ENCODE measurements at places on chromosomes 4 and X.

- no peak for DNase-seq
Measured at GRCh38 chrX:140141444-140142029, 176.2 kb upstream of the CXorf66 start.

- no peak for DNase-seq
Measured at GRCh38 chrX:149572743-149573142, 14.5 kb downstream of the MAGEA9B start.

GRCh38 chrX:48487362-48487798, 11.4 kb downstream of the FTSJ1 start:
- DNase-seq = peak; percentile 86

DNA sequence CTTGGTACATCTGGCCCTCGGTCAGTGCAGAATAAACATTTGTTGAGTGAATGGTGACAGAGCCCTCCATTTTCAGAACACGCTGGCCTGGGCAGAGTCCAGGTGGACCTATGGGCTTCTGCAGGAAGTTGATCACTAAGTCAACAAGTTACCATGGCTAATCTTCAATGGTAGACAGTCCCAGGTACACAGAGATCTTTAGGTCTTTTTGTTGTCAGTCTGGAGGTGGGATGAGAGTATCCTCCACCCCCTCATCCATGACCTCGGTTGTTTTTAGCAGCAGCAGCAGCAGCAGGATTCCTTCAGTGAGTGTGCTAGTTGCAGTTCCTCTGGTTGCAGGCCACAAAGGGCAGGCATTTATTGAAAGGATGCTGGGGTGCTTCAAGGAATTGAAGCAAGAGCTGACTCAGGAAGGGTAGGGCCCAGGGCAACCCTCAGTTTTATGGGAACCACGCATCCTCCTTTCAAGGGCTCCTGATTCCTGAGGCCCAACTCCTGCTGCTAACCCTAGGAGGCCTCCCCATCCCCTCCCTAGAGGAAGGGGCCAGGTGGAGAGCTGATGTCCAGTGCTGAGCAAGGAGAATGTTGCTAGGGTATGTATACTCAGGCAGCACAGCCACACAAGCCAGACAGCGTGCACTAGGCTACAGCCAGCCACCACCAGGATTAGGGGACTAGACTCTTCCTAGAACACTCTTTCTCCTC, 1.7 kb upstream of the USP27X start:
- DNase-seq = no peak

DNA sequence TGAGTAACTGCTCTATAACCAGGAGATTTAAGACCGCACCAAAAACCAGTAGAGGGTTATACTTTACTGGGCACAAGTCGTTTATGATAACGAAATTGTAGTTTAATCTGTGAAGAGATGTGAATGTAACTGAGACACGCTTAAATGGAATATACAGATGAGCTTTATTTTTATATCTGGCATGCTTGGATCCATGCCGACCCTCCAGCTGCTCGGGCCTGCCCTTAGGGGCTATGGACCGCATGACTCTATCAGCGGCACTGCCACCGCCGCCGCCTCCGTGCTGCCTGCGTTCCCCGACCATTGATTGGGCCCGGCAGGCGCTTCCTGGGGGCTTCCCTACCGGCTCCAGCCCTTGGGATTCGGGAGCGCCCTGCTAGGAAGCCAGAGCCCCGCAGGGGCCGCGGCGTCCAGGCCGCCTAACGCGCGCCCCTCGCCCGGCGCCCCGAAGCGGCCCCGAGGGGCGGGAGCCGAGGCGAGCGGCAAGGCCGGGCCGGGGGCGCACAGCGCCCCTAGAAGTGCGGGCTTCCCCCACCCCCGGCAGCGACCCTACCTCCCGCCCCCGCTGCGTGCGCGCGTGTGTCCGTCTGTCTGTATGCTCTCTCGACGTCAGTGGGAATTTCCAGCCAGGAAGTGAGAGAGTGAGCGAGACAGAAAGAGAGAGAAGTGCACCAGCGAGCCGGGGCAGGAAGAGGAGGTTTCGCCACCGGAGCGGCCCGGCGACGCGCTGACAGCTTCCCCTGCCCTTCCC, at the start of gene NFKB1:
NFKB1 (plus strand) TSS at position 664 of the 751 bp plus-strand sequence. CDS start 24,160 bp downstream, outside the sequence.
- peak; percentile 8 for DNase-seq

- DNase-seq = peak; percentile 5
Measured at GRCh38 chr4:7513671-7514070, 78.9 kb upstream of the PSAPL1 start.

DNA sequence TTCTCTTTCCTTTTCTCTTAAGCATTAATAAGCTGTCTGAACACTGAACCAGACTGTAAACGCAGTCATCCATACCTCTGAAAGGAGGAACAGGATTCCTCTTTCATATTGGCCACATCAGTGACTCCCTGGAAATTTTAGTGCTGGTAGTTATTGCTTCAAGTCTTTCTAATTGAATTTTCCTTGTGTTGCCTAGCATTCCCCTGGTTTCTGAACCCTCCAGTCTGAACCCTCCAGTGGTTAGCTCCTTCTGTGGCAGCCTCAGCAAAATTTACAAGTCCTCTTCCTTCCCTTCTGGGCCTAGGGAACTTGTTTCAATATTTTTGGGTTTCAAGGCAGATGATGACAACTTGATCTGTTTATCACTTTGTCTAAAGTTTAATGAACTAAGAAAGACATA, 7.9 kb downstream of the SPARCL1 start:
- no peak for DNase-seq

- no peak for DNase-seq
Measured at GRCh38 chr4:14879683-14880082, 122.6 kb upstream of the CPEB2 start.

GRCh38 chrX:32998776-32999175, 212.6 kb downstream of the DMD start:
- no peak for DNase-seq

GRCh38 chr4:22417408-22417807, 98.5 kb downstream of the ADGRA3 start:
- DNase-seq = no peak

- no peak for DNase-seq
Measured at GRCh38 chrX:3348191-3348590, 1.7 kb upstream of the MXRA5 start.

DNA sequence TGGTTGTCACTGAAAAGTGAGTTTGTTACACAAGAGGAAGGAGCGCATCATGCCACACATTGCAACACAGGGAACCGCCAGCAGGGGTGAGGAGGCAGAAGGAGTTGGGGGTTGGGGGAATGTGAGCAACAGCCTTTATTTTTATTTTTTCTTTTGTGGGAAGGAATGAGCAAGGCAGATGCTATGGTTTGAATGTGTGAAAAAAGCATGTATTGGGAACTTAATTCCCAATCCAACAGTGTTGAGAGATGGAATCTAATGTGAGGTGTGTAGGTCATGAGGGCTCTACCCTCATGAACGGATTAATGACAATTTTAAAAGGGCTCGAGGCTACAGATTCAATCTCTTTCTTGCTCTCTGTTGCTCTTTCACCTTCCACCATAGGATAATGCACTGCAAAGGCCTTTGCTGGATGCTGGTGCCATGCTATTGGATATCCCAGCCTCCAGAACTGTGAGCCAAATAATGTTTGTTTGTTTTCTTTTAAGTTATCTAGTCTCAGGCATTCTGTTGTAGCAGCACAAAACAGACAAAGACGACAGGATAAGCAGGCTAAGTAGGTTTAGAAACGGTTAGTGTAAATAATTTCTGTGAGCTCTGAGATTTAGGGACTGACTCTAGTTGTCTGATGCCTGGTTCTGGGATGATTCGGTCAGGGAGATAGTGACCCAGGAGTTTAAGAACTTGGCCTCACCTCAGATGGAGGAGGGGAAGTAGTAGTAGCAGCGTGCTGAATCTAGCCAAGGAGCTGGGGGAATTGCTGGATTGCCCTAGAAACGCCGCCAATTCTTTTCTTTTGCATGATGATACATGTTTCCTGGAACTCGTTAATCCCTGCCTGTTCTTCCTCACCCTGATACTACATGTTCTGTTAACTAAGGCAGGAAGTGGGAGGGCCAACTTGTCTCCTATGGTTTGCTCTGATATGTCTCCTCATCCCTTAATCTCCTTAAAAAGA, 156.6 kb upstream of the CTSO start:
- no peak for DNase-seq

GRCh38 chrX:49876750-49877149, 2.5 kb upstream of the USP27X start:
- DNase-seq = no peak
